ENCODE measurements at places on chromosomes 11 and 22.

DNA sequence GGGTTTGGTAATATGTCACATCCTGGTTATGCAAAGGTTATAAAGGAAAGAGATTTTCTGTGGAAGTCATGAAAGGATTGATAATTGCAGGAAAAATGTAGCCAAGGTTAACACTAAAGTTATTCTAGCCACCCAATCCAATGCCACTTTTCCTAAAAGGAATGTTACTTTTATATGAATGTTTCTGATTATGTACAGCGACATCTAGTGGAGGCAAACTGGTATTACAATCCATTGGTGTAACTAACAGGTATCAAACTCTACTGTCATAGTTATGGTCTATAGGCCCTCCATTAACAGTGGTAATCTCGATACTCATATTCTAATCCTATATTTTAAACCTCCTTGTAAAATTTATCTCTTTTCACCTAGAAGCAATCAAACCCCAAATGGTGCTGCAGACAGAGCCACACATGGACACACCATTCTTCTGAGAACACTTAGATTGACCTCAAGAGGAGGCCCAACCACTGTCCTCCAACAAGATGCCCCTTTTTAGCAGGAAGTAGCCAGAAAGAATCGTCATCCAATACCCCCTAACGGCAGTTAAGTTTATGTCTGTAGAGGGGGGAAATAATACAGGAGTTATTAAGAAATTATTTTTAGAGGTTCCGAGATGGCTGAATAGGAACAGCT lies 74.9 kb upstream of the RAG2 start:
- DNase-seq = peak; percentile 31

GRCh38 chr11:7281079-7281478 lies 29.4 kb downstream of the SYT9 start:
- no peak for DNase-seq

GRCh38 chr11:46951864-46952263 lies 15.3 kb downstream of the CSTPP1 start:
- DNase-seq = no peak

GRCh38 chr11:117076941-117077691 lies 21.1 kb downstream of the SIK3 start:
- DNase-seq = no peak

DNA sequence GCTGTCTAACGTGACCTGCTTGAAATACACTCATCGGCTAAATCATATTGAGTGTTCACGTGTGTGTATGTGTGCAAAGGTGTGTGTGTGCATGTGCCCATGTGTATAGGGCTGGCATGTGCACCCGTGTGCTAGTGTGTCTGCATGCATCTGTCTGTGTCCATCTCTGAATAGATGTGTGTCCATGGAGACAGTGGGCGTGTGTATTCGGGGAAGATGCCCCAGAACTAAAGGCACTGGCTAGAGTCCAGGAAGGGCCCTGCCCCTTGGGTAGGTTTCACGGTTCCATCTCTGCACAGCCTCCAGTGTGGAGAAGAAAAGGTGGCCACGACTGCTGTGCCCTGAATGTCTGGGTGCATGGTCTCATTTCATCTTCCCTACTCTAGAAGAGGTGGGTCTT lies 220.3 kb downstream of the MN1 start:
- DNase-seq = no peak

DNA sequence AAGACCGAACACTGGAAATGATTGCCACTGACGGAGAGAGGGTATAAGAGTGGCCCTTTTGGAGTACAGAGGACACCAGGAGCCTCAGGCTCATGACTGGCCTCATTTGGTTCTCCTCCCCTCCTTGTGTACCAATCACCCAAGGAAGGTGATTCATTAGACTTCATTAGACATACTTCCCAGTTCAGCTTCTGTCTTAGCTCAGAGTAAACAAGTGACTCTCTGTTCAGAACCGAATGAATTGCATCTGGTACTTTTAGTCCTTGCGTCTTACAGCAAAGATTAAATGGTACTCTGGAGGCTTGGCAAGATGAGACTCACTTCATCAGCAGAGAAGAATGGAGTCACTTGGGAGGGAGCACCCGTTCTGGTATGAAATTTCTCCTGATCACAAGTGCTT lies 75.2 kb downstream of the ZNRF3 start:
- DNase-seq = no peak

DNA sequence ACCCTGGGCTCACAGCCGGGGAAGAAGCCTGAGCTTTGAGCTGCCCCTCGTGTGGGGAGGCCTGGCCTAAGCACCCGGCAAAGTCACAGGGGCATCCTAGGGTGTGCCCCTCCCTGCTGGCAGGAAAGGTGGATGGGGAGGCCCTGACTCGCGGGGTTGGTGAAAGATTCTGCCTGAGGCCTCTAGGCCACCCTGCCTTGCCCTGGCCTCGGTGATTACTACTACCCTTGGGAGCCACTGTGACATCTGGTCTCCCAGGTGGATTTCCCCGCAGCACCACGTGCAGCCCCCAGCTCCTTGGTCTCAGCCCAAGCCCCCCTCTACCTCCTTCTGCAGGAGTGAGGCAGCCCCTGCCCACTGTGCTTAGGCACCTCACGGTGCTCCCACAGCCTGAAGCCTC lies 23.9 kb downstream of the GNAZ start:
- no peak for DNase-seq

DNA sequence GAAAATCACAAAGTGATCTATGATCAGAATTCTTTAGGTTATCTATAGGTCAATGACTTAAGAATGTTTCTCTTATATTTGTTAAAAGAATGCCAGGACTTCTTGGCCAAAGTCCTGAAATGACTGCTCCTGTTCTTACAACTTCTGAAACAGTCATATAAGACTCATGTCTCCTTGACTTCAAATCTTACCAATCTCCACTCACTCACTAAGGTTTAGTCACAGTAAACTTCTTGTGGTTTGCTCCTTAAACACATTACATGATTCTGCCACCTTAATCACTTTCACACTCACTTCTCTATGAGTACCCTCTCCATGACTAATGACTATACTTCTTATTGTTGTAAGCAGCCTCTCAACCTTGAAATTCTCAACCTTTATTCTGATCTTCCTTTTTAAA lies 648.7 kb upstream of the CCDC179 start:
- DNase-seq = no peak

DNA sequence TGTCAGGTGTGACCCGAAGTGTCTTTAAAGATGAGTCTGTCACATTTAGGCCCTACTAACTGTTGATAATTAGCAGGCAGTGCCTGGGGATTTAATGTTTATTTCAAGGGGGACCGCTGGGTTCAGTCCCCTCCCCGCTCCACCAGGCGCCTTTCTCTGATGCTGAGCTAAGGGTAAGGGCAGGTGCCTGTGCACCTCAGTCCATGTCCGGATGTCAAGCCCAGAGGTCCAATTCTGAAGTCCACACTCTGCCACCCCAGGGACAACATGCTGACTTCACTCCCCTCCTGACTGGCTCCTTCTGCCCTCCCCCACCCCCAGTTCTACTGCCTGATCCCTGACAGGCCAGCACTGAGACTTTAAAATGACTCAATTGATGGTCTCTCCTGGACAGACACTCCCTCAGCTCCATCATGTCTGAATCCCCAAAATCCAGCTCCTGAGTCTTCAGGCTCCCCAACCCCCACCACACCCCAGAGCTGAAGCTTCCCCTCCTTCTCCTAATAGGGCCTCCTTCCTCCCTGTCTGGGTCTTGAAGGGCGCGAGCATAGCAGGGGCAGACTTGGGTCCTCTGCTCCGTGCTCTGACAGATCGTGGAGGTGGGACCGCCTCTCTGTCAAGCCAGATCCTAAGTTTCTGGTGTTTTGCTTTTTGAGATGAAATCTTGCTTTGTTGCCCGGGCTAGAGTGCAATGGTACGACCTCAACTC lies 49.8 kb upstream of the ANO1 start:
- DNase-seq = no peak

All from Kasumi-1 (cell line).